ENCODE measurements at places on chromosomes 4 and X.

DNA sequence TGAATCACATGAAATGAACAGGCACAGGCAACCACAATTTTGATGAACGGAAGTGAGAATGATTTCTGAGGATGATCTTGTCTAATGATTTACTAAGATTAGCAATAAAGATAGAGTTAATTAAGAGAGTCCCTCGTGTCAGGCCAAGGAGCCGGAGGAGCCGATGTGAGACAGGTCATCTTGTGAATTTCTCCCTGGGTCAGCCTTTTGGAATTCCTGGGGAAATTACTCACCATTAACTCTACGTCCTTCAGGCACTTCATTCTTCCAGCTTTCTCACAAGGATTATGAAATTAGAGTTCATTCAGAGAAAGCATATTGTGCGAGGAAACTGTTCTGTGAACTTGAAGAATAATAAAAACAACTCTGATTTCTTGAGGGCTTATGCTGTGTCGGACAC, 86.7 kb downstream of the PSAPL1 start:
- DNase-seq = no peak

DNA sequence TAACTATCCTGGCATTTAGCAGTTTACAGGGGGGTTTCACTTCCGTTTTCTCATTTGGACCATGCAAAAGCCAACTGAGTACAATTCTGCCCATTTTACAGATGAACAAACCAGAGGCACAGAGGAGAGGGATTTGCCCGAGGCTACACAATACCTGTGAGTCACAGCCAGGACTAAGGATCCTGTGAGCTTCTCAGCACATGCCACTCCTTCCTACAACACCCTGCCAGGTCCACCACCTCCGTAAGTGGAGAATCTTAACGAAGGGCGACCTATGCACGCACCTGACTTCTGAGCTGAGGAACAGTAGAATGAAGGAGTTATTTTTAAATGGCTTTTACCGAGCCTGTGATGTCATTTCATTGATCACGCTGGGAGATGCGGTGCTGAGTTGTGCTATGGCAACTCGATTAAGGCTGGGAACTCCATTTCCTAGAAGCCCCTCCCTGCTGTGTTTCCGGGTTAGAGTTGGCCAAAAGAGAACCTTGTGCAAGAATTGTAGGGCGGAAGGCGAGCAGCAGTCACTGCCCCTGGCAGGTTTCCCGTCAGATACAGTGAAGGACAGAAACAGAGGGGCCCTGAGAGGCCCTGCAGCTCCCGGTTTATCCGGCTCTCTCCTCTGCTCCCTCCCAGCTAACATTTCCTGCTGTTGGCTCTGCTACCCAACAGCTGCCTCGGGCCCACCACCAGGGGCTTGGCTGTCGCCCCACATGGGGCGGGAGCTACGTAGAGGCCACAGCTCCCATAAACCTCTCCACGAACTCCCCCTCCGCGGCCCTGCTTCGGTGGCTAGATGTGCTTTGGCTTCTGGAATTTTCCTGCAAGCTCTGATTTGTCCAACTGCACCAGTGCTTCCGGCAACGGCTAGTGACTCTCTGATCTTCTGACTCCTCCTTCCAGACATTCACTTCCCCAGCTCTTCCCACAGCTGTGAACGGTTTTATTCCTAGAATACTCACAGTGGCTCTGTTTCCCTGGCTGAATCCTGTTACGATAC, 75.1 kb upstream of the USP9X start:
- peak; percentile 68 for DNase-seq

DNA sequence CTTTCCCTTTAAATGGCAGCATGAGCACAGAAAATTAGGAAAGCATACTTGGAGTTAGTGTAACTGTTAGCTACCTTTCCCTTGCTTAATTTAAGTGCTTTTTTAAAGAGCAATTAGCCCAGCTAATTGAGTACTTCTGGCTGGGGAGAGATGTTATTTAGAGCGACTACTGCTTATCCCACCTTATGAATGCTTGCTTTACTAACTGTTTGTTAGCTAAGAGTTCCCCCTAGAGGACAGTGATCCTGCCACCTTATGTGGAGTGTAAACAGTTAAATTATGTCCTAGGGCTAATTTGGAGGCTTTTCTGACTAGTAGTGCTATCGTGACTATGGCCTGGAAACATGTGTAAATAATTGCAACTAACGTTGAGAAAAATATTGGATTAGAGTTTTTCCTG, 909.4 kb downstream of the FSTL5 start:
- DNase-seq = no peak

- DNase-seq = no peak
Observed at GRCh38 chrX:8364369-8365141, 100.1 kb upstream of the VCX3B start.

GRCh38 chr4:40329805-40330204, 5.3 kb upstream of the CHRNA9 start:
- no peak for DNase-seq

DNA sequence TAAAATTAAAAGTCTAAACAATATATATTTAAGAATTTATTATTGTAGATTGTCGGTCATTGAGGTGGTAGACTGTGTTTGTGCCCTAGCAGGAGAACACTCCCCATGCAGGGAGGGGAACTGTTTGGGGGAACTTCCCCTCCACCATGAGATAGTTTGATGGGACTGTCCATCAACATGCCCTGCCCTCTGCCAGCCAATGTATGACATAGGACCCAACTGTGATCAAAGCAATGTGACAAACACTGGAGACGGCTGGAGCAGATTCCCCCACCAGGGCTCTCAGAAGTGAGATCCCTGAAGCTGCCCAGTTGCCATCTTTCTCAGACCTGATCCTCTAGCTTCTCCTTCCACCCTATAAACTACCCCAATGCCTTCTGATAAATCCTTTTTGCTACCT, 44.9 kb downstream of the SH3KBP1 start:
- DNase-seq = no peak

GRCh38 chrX:99184153-99184552, 1225.9 kb downstream of the PCDH19 start:
- DNase-seq = no peak

DNA sequence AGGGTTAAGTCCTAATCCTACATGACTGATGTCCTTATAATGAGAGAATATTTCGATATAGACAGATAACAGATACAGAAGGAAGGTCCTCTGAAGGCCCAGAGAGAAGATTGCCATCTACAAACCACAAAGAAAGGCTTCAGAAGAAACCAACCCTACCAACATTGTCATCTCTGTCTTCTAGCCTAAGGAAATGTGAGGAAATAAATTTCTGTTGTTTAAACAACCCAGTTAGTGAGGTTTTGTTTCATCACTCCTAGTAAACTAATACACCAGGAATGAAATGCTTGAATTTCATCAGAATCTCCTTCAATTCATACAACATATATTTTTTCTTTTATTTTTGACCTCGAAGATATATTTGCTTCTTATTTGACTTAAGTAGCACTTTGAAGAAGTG, 1527.8 kb downstream of the STIM2 start:
- no peak for DNase-seq

DNA sequence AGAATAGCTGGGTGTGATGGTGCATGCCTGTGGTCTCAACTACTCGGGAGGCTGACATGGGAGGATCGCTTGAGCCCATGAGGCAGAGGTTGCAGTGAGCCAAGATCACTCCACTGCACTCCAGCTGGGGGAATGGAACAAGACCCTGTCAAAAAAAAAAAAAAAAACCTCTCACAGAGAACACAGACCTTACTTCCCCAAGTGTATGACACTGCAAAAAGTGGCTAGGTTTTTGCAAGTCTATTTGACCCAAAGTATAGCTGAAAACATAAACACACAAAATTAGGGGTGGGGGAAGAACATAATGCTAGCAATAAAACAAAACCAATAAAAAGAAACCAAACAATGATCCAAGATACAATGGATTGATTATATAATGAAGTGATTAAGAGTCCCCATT, 6.7 kb downstream of the LAMP2 start:
- no peak for DNase-seq

DNA sequence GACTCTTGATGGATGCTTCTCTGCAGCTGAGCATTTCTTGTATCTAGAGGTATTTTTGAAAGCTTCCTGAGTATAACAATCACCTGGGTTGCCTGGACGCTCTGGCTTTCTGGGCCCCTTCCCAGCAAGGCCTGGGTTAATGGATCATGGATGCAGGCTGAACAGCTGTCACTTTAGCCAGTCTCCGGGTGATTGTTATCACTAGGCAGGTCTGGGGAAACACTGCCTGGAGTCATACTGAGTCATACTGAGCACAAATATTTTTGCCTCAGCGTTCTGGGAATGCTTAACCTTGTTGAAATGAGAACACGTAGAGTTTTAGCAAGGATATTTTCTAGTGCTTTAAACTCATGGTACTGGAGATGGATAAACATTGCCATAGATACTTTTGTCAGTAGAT, 102.6 kb downstream of the PHEX start:
- DNase-seq = no peak

- DNase-seq = no peak
Observed at GRCh38 chr4:76388160-76388908, 32.6 kb downstream of the CCDC158 start.

- no peak for DNase-seq
Observed at GRCh38 chrX:103513476-103514108, 5.7 kb downstream of the RAB40A start.

- DNase-seq = no peak
Observed at GRCh38 chr4:128029907-128030306, 31.2 kb upstream of the LARP1B start.

- DNase-seq = no peak
Observed at GRCh38 chrX:103338663-103339062, 8.6 kb downstream of the TCEAL7 start.

GRCh38 chrX:18875256-18875878, 108.5 kb downstream of the PHKA2 start:
- DNase-seq = no peak

DNA sequence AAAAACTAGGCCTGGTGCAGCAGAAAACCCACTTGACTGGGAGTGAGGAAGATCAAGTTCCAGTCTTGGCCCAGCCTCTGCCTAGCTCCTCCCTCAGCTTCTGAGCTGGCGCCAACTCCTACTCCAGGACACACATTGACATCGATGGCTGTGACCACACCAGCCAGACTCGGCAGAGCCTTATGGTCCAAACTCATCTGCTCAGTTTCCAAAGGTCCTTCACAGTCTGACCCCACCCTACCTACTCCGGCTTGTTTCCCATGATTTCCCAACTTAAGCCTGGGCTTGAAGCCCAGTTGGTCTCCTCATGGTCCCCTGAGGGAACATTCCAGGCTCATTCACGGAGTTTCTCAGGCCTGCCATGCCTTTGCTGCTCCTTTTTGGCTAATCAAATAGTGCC, 10.1 kb downstream of the ELF4 start:
- no peak for DNase-seq

GRCh38 chr4:6939761-6940743, 30.4 kb downstream of the TBC1D14 start:
- DNase-seq = no peak

DNA sequence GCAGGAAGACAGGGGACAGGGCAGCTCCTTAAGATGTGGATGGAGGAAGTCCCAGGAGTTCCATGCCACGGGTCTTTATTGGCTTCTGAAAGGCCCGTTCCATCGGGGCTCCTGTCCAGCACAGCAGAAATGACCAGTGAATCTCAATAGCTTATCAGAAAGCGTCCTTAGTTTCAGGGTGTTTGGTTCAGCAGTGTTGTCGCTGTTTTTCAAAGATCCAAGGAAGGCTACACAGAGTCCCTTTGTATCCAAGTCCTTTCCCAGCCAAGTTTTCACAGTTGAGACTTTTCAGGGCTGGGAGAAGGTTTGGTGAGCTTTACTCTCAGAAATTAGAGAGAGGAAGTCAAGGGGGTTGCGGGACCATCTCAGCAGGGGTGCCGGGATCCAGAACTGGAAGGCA, 5.0 kb upstream of the ZCCHC4 start:
- no peak for DNase-seq

DNA sequence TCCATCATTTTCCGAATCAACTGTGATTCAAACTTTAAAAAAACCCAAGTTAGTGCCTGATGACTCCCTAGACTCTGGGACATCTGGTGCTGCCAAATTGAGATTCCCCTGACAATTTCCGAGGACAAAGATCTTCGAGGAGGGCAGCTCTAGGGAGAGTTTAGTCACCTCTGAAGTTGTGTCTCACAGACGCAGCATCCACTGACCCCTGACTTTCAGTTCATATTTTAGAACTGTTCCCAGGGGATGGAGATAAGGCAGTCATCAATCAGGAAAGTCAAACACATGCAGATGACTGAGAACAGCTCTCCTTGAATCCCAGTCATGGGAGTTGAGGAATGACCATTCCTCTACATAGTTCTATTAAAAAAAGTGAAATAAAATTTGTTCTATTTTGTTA, 643.9 kb downstream of the TRIML1 start:
- no peak for DNase-seq

GRCh38 chr4:104420766-104421165, 73.9 kb downstream of the CXXC4 start:
- no peak for DNase-seq

DNA sequence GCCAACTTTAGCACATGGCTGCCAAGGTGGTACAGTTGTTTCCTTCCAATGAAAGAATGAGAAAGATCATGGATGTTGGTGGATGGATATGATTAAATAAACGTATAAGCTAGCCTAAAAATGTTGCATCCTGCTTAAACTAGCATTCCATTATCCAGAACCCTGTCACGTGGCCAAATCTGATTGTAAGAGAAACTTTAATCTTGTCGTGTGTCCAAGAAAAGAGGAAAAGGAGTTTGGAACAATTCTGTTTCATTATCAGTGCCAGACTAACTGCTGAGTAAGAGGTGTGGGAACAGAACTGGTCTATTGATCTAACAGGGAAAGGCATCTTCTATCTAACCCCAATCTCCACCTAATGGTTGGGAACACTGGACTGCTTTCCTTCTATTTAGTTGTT, 325.2 kb upstream of the BMP3 start:
- no peak for DNase-seq

- DNase-seq = no peak
Observed at GRCh38 chr4:129514852-129515251, 418.9 kb downstream of the C4orf33 start.

DNA sequence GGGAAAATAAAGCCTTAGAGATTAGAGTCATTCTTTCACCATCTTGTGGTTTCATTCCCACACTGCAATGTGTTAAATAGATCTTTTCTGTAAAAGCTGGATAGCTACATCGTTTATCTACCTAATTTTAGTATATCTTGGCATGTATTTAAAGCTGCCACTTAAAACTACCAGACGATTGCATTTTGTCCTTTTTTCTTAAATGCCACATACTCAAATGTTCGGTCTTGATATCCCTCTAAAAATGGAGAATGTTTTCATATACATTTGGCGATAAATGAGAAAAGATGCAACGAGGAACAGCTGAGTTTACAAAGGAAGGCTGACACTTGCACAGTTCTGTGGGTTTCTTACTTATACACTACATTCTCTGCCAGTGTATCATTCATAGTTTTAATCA, 148.3 kb downstream of the CENPC start:
- DNase-seq = no peak
